Right ventricle myocardium superior (tissue), 1 donor: ENCODE measurements at places on chromosomes 4 and X.

DNA sequence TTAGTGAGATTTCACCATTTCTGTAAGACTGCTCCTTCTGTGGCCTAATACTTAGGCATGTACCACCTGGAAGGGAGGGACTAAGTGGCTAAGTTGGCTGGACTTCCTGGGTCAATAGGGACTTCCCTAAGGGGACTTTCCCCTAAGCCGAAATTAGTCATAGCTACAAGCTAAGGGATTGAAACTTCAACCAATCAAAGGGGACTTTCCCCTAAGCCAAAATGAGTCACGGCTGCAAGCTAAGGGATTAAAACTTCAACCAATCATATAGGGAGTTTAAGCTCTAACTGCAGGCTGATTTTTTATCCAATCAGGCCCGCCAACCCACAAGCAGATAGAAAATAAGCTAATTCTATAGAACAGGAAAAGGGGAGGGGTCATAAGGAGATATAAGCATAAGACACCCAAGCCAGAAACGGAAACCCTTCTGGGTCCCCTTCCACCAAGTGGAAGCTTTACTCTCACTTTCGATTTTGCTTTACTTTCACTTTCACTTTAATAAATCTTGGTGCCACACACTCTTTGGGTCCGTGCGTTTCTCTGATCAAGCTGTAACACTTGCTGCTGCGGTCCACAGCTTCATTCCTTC, 382.8 kb downstream of the KLHL4 start:
- no peak for DNase-seq

GRCh38 chr4:149980121-149980682, 98.0 kb upstream of the DCLK2 start:
- DNase-seq, result no peak

DNA sequence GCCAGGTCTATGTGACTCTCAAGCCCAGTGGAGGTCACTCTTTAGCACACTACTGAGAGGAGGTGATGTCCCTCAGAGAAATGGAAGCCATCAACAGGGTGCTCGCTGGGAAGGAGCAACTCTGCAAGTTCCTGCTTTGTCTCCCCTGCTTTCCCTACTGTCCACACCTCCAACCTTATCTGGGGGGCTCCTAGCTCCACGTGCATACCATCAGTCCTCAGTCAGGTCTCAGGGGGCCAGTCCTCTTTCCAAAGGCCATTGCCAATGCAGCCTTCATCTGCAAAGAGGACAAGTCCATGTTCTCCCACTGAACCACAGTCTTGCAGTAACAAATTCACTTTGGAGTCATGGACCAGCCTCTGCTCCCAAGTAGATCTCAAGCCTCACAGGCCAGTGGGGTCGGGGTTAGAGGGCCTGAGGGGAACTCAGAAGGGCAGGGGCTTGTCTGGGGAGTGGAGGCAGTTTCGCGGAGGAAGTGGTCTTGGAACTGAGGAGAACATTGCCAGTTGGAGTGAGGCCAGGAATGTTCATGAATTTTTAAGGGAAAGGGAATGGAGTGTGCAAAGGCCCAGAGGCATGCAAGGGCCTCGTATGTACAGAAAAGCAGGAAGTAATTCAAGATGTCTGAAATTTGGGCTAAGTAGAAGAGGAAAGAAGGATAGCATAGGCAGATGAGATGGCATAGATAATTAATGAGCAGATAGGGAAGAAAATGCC, 8.9 kb downstream of the RTL5 start:
- no peak for DNase-seq

GRCh38 chr4:123682931-123683330, 286.3 kb downstream of the SPRY1 start:
- no peak for DNase-seq

DNA sequence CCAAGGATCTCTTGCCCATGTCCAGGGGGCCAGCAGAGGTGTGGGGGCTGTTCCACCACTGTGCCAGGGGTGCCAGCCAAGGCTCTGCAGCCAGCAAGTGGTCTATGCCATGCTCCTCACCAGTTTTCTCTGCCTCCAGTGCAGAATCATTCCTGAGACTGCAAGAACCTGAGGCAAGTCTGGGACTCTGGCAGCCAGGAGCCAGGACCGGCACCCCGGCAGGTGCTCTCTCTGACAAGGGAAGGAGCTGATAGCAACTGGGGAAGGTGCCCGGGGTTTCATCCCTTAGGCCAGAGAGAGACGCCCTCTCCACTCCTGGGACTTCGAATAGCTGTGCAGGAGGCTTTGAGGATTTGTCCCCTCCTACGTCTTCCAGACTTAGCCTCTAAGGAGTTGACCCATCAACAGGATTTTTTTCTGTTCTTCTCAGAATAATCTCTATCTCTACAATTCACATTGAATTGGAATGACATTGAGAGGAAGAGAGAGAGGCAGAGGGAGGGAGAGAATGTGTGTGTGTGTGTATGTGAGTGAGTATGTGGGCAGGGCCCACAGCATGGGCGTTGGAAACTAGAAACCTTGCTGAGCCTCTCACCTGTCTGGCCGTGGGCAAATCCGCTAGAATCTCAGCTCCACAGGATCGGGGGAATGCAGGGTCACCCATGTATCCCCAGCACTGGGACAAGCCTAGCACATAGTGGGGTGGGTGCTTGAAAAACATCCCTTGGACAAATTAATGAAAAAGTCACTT, 74.5 kb upstream of the AFAP1 start:
- no peak for DNase-seq
